ENCODE measurements at places on chromosomes 13 and 19. TPM values are rescaled to one million over a fixed set of nuclear protein-coding genes. Genes with fewer than 3 reads are reported as not detected.

- ATAC-seq = no peak
Measured at GRCh38 chr13:43291287-43292060, 268.1 kb downstream of the DNAJC15 start.

DNA sequence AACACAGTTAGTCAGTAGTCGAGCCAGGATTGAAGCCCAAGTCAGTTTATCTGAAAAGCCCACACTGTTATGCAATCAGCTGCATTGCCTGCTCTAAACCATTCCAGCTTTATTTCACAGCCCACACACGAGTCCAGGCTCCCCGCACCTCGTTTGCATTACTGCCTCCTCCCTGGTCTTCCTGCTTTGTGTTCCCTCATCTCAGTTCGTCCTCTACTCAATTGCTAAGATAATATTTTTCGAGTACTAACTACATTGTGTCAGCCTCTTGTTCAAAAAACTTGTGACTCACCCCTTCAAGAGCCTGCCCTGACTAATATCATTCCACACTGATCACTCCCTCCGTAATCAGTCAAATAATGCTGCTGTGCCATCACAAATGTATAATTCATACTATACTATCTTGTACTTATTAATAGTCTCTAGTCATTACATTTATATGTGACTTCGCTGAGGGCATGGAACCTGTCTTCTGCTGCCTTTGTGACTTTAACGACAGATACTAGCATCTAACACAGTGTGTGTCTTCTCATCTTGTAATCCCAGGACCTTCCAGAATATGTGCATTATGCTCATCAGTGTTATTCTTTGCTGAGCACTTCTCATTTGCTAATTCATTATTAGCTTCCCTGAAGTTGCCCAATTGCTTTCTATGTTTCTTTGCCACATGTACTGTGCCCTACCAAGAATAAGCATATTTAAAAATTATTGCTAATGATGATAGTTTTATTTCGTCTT lies 26.2 kb upstream of the WDFY2 start:
- peak; percentile 85 for ATAC-seq

GRCh38 chr13:95444006-95444730 lies 108.4 kb upstream of the CLDN10 start:
- ATAC-seq = no peak

Gene CXCL17
- not detected for total RNA-seq

Gene CYSLTR2
- total RNA-seq = 0.39 TPM

Gene RXFP2
- not detected for total RNA-seq

Gene ZNF585A
- total RNA-seq = 13.9 TPM

GRCh38 chr19:1591421-1592023 lies 1.1 kb downstream of the MBD3 start:
- no peak for ATAC-seq
